ENCODE measurements at places on chromosomes 1 and 21. TPM values are rescaled to one million over a fixed set of nuclear protein-coding genes. Genes with fewer than 3 reads are reported as not detected.

Gene LMX1A
- 0.18 TPM for total RNA-seq

Gene SLFNL1
- 1.0 TPM for total RNA-seq

Gene ACOT11
- 2.2 TPM for total RNA-seq

Gene PTPN14
- total RNA-seq = 43.3 TPM

Gene FOXO6
- total RNA-seq = 2.8 TPM

Gene ANKRD35
- 0.31 TPM for total RNA-seq

Data from progenitor cell of endocrine pancreas (in vitro differentiated cells).